ENCODE measurements at places on chromosomes 4 and X.

GRCh38 chrX:40971736-40972135 lies 113.5 kb upstream of the USP9X start:
- DNase-seq: no peak

DNA sequence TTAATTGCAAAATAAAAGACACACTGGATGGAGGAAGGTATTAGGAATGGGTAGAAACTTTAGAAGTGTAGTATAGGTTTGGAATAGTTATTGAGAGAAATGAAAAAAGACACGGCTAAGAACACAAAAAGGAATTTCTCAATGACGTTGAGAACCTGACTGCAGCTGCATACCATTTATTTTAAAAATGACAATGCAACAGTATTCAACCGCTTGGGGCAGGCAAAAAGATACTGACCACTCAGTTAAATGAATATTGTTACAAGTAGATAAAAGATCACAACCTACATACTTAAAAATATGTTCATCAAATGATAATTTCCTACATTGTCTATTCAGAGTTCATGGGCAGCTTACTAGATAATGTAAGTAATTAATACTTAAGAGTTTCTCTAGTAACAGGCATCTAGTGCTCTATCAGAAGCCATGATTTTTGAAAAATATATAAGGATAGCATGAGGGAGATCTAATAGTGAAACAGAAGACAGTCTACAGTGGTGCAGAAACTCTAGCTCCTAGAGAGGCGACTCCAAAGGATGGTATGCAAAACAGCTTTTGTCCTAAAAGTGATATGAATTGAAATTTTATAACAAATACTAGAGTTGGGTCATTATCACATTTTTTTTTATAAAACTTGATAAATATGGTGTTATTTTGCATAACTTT lies 216.2 kb upstream of the VEGFC start:
- DNase-seq: no peak

DNA sequence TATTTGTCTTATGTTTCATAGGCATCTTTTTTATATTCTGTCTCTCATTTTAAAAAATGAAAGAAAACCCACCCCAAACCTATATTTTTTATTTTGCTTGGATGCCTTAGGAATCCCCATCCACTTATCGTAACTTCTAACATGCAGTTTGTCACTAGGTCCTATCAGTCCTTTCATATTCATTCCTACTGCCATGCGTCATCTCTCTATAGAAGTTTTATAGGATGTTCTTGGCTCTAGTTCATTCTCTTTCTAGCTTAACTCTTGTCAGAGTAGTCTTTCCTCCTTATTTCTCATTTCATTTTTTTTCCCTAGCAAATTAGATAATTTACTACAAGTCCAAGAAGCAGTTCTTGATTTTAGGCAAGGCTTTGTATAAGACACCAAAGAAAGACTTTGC lies 92.7 kb downstream of the LARP1B start:
- DNase-seq: no peak

GRCh38 chr4:171118091-171118490 lies 695.1 kb upstream of the GALNTL6 start:
- peak; percentile 16 for DNase-seq

GRCh38 chr4:107058828-107059227 lies 22.7 kb upstream of the DKK2 start:
- DNase-seq: no peak

DNA sequence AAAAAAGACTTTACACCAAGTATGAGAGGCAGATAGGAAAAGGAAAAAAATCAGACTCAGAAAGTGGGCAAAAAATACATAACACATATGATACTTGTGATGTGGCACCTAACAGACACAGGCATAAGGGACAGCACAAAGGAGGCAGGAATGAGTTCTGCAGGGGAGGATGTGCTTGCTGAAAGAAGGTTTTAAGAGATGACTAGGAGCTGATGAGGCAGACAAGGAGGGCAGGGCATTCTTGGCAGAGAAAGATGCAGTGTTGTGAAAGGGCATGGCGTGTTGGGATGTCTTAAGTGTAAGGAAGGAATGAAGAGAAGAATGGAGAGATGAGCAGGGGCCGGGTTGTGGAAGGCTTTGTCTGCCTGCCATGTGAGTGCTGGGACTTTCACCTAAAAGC lies 49.7 kb upstream of the TMEM154 start:
- DNase-seq: peak; percentile 58

DNA sequence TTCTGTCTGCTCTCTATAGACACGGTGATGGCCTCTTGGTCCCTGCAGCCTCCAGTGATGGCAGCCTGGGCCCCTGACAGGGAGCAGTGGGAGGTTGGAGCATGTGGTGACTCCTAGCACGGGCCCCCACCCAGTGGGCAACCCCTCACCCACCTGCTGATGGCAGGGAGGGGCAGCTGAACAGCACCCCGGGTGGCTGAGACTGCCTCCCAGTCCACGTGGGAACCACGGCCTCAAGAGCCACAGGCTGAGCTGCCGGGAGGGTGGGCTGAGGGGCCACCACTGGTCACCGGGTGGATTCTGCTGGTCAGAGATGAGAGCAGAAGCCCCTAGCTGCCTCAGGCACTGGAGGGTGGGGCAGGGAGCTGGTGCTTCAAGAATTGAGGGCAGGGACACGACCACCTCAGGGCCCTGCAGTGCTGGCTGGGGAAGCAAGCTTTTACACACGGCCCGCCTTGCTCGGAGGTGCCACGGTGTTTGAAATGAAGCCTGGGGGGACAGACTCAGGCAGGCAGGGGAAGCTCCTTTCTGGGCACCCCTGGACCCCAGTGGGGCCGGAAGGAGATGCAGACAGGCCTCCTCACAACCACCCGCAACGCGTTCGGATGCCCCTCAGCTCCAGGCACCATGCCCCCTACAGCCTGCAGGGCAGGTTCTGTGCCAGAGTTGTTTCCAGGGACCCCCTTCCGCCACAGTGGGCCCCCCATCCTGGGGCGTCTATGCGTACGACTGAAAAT lies 6.3 kb upstream of the HAUS3 start:
- DNase-seq: no peak

DNA sequence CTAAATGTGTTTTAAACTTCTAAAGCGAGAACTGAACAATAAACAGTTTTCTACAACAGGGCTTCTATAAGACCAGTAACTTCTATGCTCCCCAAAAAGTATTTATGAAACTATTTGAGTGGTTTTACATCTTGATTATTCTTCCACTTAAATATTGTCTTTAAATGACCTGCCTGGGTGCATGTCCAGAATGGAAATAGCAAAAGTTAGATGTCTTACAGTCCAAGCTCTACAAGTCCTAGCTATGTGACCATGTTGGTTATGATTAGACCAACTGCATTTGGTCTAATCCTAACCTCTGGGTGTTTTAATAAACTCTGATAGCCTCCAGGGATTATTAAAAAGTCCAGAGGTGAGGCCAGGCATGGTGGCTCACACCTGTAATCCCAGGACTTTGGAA lies 79.0 kb upstream of the ATXN3L start:
- no peak for DNase-seq

DNA sequence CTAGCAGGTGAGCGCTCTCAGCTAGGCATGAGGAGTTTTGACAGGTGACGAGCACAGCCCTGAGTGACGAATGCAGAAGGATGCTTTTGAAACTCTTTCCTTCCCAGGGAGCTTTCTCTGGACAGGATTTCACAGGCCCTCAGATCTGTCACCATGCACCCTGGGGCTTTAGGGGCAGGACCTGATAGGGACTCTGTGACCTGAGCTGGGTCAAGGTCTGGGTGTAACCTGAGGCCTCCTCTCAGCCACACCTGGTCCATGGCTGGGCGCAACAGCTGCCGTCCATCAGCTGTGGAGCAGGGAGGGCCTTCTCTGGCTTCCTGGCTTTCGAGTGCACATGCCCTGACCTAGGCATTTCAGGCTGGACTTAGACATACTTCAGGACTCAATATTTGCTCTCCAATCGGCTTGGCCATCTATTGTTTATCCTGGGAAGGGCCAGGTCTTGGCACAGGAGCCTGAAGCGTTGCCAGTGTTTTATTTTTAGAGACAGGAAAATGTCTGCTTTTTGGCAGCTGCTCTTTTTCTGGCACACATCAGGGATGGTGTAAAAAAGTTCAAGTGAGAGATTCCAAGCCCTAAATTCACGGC lies 56.4 kb downstream of the C4orf51 start:
- DNase-seq: no peak

- DNase-seq: no peak
Measured at GRCh38 chr4:140947506-140947905, 185.8 kb downstream of the RNF150 start.

GRCh38 chrX:19852014-19853005 lies 35.1 kb downstream of the SH3KBP1 start:
- peak; percentile 88 for DNase-seq

DNA sequence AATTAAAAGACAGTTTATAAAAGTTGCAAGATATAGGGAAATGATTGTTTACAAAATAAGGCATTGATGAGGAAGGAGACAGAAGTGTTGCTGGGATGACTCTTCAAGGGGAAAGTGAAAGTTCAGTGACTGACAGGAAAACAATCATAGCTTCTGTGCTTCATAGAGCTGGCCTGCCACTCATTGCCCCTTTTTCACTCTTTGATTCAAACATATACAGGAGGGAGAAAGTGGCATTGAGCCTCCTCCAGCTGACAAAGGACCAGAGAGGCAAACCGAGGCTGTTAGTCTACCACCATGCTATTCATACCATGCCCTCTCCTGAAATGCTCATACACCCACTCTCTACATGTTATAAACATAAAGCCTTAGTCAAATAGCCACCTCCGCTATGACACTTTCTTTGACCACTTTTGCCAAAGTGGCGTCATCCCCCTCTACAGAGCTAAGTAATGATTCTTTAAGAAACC lies 79.2 kb upstream of the ATOH1 start:
- DNase-seq: no peak

DNA sequence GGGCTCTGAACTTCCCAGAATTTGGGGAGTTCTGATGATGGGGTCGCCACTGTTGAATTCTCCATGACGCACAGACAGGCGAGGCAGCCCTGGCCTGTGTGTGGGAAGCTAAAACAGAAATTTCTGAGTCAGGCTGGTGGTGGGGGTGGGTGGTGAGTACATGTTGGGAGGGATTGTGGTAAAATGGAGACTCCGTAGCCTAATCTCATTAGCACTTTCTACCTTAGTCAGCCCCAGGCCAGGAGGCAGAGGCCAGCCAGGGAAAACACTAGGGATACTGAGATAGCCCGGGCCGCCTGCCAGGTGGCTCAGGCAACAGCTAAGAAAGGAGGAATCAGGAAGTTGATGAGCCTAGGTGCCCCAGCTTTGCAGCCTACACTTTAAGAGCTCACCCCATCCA lies 39.3 kb upstream of the NHSL2 start:
- DNase-seq: peak; percentile 0

GRCh38 chr4:145483514-145483913 lies 1.9 kb downstream of the SMAD1 start:
- DNase-seq: no peak

DNA sequence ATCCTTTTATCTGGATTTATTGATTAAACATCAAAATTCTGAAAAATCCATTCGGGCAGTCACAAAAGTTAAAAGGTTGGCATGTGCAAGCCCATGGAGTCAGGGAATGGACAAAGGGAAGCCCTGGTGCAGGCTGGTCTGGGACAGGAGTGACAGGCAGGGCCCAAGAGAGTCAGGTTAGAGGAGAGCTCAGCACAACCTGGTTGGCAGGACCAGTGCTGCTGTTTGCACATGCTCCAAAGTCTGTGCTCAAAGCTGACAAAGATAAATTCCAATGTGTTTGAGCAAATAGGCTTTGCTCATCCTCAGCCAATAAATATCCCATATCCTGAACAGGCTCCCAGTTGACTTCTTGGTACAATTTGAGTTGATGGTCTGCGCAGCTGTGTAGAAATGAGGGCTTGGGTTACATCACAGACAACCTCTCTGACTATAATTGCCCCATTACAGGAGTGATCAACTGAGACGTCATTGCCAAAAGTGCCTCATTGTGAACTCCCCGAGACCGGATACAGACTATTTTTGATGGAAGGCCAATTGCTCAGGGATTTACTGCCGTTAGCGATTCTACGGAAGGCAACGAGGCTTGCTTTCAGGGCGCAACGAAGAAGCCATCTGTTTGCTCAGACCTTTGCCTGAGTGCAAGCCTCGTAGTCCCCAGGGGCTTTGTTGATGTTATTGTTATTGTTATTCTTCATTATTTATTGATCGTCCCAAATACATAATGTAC lies 1008.1 kb upstream of the TENM3 start:
- DNase-seq: no peak

DNA sequence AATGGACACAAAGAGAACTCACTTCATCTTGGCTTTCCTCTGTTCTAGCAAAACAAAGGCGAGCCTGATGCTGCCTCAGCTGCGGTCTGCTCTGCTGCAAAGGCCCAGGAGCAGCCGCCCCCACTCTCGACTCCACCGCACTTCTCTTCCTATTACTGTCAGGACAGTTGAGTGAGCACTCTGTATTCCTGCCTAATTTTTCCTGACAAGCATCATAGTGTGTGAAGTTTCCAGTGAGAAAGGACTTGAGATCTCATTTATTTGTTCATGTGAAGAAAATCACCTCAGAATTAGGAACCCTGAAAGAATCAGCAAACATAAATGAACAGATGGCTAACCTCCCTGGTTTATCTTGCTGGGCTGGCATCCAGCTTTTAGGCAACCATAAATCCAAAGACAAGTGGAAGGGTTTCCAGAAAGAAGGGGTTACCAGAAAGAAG lies 15.6 kb downstream of the SCARB2 start:
- no peak for DNase-seq

- DNase-seq: peak; percentile 44
Measured at GRCh38 chr4:121669163-121669550, 27.6 kb downstream of the ANXA5 start.

- DNase-seq: no peak
Measured at GRCh38 chr4:187908731-187909130, 86.8 kb upstream of the ZFP42 start.

DNA sequence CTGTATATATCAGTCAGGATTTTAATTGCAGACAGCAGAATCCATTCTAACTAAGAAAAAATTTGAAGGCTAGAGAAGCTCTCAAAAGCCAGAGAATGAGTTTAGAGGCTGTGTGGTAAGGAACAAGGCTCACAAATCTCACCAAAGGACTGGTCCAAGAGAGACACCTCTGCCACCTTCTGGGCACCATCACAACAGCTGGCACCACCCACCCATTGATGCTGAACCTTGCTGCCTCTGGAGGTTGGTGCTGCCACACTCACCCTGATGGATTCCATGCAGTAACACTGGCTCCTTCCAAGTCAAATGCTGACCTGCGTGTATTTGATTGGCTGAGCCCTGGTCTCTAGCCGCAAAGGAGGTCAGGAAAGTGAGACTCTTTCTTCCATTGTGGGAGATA lies 100.8 kb downstream of the BEND2 start:
- DNase-seq: no peak

DNA sequence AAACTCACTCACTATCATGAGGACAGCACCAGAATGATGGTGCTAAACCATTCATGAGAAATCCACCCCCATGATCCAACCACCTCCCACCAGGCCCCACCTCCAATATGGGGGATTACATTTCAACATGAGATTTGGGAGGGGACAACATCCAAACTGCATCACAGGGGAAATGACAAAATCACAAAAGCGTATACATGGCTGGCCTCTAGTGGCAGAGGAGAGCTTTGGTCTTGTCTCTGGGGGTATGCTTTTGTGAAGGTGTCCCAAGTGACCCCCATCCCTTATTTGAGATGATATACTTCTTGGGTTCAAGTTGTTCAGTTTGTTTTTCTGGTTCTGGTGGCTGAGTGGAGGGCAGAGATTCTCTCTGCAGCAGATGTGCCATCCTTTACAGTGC lies 8.5 kb upstream of the SETD7 start:
- DNase-seq: no peak

Data from A172 (cell line).